Suppressor macrophage (primary cell): ENCODE measurements at places on chromosomes 1 and 21.

DNA sequence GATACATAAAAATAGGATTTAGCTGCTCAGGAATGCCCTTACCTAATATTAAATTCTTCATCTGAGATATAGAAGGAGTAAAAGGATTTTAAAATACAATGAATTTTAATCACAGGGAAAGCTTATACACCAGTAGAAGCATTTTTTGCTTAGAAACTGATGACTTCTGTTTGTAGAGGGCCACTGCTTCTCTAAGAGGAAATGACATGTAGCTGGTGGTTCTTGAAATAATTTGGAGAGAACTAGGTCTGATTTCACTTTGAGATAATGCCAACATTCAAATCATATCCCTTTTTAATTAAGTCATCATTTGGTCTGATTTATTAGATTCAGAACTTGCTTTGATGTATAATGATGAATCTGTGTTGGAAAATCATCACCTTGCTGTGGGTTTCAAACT is 166.6 kb upstream of the SGIP1 start:
- DNase-seq: peak; percentile 43

GRCh38 chr1:87330885-87331364 is 2.2 kb downstream of the LMO4 start:
- peak; percentile 17 for DNase-seq

GRCh38 chr1:147496571-147497210 is 44.6 kb upstream of the BCL9 start:
- peak; percentile 25 for DNase-seq

DNA sequence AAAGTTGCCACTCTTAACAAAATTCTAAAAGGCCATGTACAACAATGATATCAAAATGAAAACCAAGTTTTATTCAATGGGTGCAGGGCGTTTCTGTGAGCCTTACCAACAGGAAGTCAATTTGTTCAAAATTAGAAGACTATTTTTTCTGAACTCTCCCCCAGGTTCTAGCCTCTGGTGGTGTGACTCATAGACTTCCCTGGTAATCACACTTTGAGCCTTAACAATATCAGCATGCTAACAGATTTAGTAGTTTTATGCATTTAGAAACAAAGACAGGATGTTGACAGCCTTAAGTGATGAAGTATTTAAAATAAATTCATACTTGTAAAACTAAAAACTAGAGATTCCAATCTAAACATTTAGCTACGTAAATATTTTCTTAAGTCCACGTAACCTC is 88.4 kb downstream of the LRRC8C start:
- DNase-seq: peak; percentile 39
